Right cardiac atrium (tissue), 5 donors: ENCODE measurements at places on chromosomes 7 and 10.

GRCh38 chr7:76333511-76334101, 25.2 kb downstream of the YWHAG start:
- DNase-seq, result peak; percentile 86

GRCh38 chr7:21969822-21970221, 24.1 kb upstream of the CDCA7L start:
- DNase-seq, result no peak

- no peak for DNase-seq
These were observed 14.4 kb downstream of the UBN2 start for GRCh38 chr7:139245401-139245800.

DNA sequence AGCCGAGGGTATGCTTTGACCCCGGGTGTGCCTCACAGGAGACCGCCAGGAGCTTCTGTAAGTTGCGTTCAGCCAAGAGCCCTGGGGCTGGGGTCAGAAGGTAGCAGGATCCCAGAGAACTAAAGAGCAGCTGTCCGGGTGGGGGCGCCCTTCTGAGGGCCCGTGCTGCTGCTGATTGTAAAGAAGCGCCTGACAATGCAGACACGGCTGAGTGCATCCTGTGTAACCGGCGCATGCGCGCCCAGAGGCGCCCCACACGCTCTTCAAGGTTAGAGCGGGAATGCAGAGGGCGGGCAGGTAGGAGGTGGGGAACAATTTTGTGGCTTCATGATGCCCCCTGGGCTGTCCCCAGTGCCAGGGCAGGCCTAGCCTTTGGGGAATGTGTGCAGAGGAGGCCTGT, 210.2 kb upstream of the CTBP2 start:
- no peak for DNase-seq

GRCh38 chr10:119401671-119402395, 140.7 kb downstream of the RGS10 start:
- peak; percentile 83 for DNase-seq

- no peak for DNase-seq
These were observed 197.7 kb downstream of the CCDC3 start for GRCh38 chr10:12803776-12804175.

DNA sequence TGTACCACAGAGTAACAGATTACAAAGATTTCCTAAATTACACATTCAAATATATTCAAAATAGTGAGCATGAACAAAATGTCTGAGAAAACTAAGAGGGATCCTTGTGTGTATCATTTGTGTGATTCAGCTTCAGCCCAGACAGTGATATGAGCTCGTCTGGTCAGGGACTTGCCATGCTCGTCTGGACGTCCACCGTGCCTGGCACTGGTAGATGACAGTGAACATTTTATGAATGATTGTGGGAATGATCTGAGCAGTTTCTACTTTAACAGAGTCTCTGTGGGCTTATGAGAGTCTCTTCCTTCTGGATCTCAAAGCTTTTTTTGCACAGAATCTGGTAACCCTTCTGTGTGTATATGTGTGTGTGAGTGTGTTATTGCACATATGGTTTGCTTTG, 34.2 kb upstream of the ANKRD2 start:
- no peak for DNase-seq

GRCh38 chr10:121324678-121325213, 273.5 kb downstream of the FGFR2 start:
- no peak for DNase-seq

GRCh38 chr7:70017357-70017756, 419.1 kb downstream of the AUTS2 start:
- DNase-seq, result no peak

- DNase-seq, result no peak
These were observed 90.1 kb downstream of the GRM3 start for GRCh38 chr7:86733783-86734182.

- DNase-seq, result no peak
These were observed 89.7 kb upstream of the CDK6 start for GRCh38 chr7:92925876-92926696.

- no peak for DNase-seq
These were observed 104.7 kb upstream of the IL6 start for GRCh38 chr7:22622116-22622785.

- peak; percentile 72 for DNase-seq
These were observed 24.3 kb upstream of the ZRANB1 start for GRCh38 chr10:124917428-124918190.

DNA sequence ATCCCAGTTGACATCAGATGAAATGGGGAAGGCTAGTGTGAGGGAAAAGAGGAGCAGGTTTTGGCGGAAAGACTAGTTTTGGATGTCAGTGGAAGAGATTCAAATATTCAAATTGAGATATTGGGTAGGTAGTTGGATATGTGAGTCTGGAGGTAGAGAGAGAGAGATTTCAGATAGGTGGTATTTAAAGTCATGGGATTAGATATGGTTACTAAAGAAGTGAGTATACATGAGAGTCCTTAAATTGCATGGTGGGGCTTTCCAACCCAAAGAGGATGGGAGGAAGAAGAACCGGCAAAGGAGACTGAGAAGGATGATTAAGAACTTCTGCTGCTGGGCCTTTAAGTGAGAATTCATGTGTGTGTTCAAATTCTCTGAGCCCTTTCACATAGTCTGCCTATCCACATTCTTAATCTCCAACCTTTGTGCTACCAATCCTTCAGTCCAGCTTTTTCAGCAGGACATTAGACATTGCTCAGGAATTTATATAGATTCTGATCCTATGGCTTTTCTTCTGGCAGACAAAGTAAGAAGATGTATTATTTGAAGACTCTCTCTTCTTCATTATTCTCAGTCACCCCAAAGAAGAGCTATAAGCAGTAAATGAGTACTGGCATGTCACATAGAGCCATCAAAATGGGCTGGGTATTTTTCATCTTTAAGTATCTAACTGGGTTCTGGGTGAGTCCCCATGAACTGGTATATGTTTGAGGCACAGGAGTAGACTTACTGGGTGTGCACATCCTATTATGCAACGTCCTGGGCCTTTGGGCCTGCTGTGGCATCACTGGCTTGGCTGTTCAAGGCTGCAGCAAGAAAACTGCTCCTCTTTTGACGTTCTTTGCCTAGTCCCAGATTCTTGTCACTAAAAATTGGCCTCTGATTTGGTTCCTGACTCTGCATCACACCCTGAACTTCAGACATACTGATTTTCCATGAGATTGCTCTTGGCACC, 33.6 kb downstream of the ST7 start:
- no peak for DNase-seq

GRCh38 chr7:82548141-82548688, 104.6 kb upstream of the CACNA2D1 start:
- DNase-seq, result no peak

DNA sequence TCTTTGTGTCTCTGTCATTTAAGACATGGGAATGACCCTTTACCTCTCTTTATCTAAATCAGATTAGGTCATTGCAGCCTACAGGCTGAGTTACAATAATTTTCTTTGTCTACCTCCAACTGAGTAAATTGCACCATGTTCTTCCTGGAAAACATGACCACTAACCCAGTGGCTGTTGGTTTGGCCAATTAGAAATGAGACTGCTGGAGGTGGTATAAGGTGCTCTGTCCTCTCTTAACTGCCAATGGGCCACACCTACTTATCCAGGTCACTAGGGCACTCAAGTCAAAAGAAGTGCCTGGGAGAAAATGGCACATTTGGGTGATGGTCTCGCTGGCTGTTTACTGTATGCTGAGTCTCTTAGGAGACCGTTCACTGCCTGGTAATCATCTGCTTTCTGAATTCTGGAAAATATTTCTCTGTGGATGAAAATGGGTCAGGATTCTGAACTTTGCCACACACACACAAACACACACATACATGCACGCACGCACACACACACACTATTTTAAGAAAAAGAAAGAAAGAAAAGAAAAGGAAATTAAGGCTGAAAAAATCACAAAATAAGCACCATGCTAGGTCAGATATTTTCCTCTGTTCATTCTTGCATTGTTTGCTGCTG, 16.4 kb downstream of the STAMBPL1 start:
- DNase-seq, result no peak

DNA sequence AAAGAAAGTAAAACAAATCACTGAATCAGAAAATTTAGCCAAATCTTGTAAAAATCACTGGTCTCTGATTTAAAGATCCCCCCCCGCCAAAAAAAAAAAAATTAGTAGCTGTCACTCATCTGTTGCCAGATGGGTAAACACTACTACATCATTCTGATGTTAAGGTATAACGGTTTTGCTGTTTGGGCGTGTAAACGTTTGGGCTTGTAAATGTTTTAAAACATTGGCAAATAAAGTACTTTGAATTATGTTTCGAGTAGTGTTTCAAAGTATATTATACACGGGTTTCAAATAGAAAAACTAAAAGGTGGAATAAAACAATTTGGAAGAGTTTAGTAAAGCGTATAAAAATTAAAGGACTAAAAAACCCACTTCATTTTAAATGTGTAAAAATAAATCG, 1.5 kb downstream of the TMEM229A start:
- no peak for DNase-seq

DNA sequence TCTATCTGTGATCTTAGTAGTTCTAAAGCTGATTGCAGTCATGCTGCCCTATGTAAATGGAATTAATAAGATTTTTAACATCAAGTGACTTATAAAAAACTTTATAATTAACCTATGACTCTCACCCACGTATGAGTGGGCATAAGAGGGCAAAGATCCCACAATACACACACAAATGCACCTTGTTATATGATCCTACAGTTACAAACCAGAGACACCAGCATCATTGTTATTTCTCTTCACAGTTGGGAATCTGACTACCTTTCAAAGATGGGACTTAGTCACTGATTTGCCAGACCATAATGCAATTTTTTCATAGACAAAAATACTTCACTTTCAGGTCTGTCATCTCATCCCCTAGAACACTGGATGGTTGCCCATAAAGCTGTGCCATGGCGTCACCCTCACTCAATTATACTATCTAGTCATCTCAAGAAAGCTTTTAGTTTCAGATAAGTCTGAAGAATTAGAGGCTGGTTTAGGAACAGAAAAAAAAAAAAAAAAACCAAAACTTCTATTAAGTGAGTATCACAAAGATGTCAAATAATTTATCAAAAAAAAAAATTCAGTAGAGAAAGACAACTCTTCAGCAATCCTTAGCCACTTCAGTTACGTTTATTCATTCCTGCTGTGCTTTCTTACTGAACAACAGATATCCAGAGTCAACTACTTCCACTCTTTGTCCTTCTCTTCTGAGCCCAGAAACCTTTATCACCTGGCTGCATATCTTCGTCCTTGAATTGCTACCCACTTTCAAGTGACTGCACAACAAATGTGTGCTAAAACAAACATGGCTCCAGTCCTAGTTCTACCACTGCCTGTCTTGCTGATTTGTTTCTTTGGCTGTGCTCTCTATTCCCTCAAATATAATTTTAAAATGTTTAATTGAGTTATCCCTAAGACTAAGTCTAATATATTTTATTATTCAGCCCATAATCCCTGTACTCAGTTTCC, 175.0 kb upstream of the CHRM2 start:
- no peak for DNase-seq
